Neural progenitor cell (in vitro differentiated cells): ENCODE measurements at places on chromosomes 12 and 14.
A peak's percentile ranks its signal among the peaks of the same experiment; 100 is the strongest.

DNA sequence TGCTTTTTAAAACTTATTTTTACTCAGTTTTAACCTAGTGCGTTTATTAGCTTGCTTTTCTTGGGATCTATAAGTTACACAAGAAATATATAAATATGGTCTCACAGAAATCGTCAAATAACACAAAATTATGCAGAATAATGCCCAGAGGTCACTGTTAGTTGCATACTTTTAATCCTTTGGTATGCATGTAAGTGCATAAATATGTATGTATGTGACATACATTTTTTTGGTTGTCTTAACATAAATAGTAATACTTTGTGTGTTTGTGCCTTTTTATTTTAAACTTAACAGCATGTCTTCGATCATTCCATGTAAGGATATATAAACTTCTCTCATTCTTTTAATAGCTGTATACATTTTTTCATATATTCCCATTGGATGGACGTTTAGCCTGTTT is 459.6 kb downstream of the PCNX1 start:
- DNase-seq, result no peak
- no peak overlapping the region for H3K4me3 ChIP-seq
- H3K4me1 ChIP-seq, result peaks cover 11% of the 10 kb centered on the region

- H3K27me3 ChIP-seq, result no peaks in the 10 kb centered on the region
- no peak overlapping the region for H3K4me3 ChIP-seq
- no peak overlapping the region for H3K27ac ChIP-seq
- no peaks in the 10 kb centered on the region for H3K4me1 ChIP-seq
- H3K36me3 ChIP-seq, result no peaks in the 10 kb centered on the region
Observed at GRCh38 chr12:11581179-11581755, 68.2 kb upstream of the ETV6 start.

DNA sequence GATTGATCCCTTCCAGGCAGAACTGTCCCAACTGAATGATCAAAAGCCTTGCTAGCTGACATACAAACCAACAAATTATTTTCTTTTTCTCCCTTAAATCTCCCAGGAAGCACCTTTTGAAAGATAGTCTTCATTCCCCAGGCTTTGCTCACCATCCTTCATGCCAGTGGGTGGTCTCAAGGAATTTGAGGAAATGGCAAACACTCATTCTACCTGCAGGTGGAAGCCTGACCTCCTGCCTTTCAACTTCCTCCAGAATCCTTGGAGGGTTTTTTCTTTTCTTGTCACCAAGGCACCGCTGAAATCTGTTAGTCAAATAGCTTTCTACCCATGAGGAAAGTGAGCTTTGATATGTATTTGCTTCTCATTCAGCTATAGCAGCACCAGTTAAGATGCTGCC is 128.5 kb downstream of the WIF1 start:
- peak; percentile 25 for DNase-seq
- peaks cover 25% of the 10 kb centered on the region for H3K4me1 ChIP-seq
- no peaks in the 10 kb centered on the region for H3K27me3 ChIP-seq
- peaks cover 3% of the 10 kb centered on the region for H3K36me3 ChIP-seq
- no peak overlapping the region for H3K4me3 ChIP-seq

DNA sequence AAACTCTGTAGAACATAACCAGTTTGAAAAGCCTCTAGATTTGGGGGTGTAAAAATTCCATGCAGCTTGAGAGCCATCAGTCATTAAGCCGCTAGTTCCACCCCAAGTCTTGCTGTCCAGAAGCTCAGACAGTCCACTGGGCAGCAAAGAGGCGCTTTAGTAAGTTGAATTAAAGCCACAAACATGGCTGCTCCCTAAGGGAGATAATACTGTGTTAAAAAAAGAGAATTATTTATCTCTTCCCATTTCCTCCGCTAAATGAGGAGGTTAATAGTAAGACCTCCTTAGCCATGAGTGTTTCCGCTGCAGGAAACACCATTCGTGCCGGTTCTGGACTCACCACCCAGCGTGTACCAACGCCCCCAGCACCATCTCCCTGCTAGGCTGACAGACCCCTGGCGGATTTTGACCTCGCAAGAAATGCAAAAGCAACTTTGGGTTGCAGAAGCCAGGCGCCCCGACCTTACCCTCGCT is 536 bp downstream of the TM7SF3 start:
- no peak overlapping the region for H3K27ac ChIP-seq
- H3K4me1 ChIP-seq, result peaks cover 25% of the 10 kb centered on the region
- no peaks in the 10 kb centered on the region for H3K36me3 ChIP-seq
- DNase-seq, result peak; percentile 41
- peak overlapping the region; percentile 74 for H3K4me3 ChIP-seq
- no peaks in the 10 kb centered on the region for H3K27me3 ChIP-seq

DNA sequence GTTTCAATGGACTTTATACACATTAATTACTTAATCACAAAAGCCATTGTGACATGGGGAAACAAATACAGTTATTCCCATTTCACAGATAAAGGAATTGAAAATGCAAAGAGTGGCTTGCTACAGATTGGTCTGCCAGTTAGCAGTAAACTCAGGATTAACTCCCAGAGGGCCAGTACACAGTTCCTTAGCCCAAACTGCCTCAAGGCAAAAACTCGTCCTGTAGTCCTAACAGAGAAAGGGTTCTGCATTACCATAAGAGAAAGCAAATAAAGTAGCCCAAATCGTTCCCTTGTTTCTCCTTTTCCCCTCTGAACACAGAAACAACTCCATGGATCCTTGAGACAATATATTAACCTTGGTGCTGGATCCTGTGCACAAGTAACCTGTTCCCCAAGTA is 274.4 kb downstream of the LRIG3 start:
- H3K4me3 ChIP-seq, result no peak overlapping the region
- peaks cover 8% of the 10 kb centered on the region for H3K4me1 ChIP-seq
- no peaks in the 10 kb centered on the region for H3K36me3 ChIP-seq
- no peaks in the 10 kb centered on the region for H3K27me3 ChIP-seq

- no peak for DNase-seq
- no peaks in the 10 kb centered on the region for H3K27me3 ChIP-seq
- no peaks in the 10 kb centered on the region for H3K36me3 ChIP-seq
- no peak overlapping the region for H3K27ac ChIP-seq
Observed at GRCh38 chr12:101859664-101860607, 17.4 kb upstream of the DRAM1 start.

GRCh38 chr14:38367922-38368321 is 112.0 kb upstream of the CLEC14A start:
- H3K4me3 ChIP-seq, result no peak overlapping the region
- no peaks in the 10 kb centered on the region for H3K36me3 ChIP-seq
- no peak for DNase-seq
- H3K4me1 ChIP-seq, result no peaks in the 10 kb centered on the region

GRCh38 chr12:44626883-44627282 is 249.2 kb downstream of the NELL2 start:
- peaks cover 31% of the 10 kb centered on the region for H3K4me1 ChIP-seq
- peak; percentile 27 for DNase-seq
- H3K27ac ChIP-seq, result no peak overlapping the region
- H3K4me3 ChIP-seq, result no peak overlapping the region

GRCh38 chr14:66508846-66509621 is 1.1 kb downstream of the GPHN start:
- no peaks in the 10 kb centered on the region for H3K36me3 ChIP-seq
- peaks cover 28% of the 10 kb centered on the region for H3K27me3 ChIP-seq
- peak; percentile 60 for DNase-seq
- no peak overlapping the region for H3K27ac ChIP-seq
- peaks cover 14% of the 10 kb centered on the region for H3K4me1 ChIP-seq

DNA sequence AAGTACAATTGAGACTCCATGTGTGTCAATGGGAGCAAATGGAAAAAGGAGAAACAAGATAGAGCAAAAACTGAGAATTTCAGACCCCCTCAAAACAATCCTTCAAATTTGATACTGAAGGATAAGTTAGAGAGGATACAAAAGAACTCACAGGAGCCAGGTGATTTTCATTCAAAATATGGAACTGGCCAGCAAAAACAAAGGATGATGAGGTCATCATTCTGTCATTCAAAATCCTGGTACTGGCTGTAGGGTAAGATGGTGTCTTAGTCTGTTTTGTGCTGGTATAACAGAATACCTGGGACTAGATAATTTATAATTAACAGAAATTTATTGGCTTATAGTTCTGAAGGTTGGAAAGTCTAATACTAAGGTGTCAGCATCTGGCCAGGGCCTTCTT is 80.6 kb downstream of the LMNTD1 start:
- H3K4me1 ChIP-seq, result no peaks in the 10 kb centered on the region
- H3K4me3 ChIP-seq, result no peak overlapping the region

GRCh38 chr12:32478858-32479725 is 79.7 kb downstream of the FGD4 start:
- peaks cover 20% of the 10 kb centered on the region for H3K4me1 ChIP-seq
- H3K27ac ChIP-seq, result no peak overlapping the region
- H3K36me3 ChIP-seq, result no peaks in the 10 kb centered on the region
- DNase-seq, result no peak
- H3K27me3 ChIP-seq, result no peaks in the 10 kb centered on the region

DNA sequence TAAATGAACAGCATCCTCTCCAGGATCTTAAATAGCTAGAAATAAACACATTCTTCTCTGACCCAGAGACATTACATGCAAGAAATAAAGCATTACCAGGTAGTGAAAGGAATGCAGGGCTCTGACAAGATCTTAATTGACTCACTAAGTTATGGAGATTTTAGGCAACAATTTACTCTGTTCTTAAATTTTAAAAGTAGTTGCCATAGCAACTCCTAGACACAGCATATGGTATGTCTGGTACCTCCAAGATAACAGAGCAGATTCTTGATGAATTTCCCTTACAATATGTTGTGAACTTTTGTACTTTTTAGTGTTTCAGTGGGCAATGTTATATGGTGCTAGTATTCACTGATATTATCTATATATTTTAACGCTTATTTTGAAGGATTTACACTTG is 76.7 kb upstream of the G2E3 start:
- DNase-seq, result no peak
- H3K36me3 ChIP-seq, result no peaks in the 10 kb centered on the region
- H3K4me1 ChIP-seq, result no peaks in the 10 kb centered on the region
- no peak overlapping the region for H3K27ac ChIP-seq
- no peak overlapping the region for H3K4me3 ChIP-seq

DNA sequence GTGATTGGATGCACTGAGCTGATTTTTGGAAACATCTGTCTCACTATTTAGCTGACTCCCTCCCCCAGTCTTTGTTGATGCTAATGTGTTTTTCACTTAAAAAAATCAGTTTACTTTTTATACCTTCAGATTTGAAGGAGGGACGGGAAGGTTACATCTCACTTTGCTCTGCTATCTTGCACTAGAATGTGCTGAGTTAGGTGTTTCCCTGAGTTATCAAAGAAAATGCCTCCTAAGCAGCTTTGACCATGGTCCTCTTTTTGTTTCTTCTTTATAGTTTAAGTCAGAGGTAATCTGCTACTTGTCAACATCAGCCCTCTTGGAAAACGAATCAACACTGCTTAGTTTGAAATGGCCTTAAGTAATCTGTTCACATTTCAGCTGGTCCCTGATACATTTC is 222.0 kb downstream of the TMEM132D start:
- no peaks in the 10 kb centered on the region for H3K36me3 ChIP-seq
- no peak overlapping the region for H3K27ac ChIP-seq
- H3K4me3 ChIP-seq, result no peak overlapping the region
- H3K27me3 ChIP-seq, result no peaks in the 10 kb centered on the region
- no peaks in the 10 kb centered on the region for H3K4me1 ChIP-seq
- DNase-seq, result no peak
